Glutamatergic neuron (in vitro differentiated cells): ENCODE measurements at places on chromosomes 1 and 21. TPM values are rescaled to one million over a fixed set of nuclear protein-coding genes. Genes with fewer than 3 reads are reported as not detected.

- peak; percentile 39 for DNase-seq
Measured at GRCh38 chr1:245465666-245466065, 310.9 kb downstream of the KIF26B start.

DNA sequence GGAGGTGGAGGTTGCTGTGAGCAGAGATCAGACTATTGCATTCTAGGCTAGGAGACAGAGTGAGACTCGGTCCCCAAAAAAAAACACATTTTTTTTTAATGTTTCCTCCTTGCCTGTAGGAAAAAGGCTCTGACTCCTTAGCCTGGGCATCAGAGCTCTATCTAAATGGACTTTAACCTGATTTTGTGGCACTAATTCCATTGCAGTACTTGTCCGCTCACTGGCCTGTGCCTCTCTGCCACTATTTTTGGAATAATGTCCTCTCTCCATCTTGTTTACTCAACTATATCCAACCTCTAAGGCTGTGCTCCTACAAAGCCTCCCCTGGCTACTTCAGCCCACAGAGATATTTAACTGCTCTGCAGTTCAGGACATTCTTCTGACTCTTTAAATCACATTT lies 26.5 kb downstream of the METTL18 start:
- no peak for DNase-seq

DNA sequence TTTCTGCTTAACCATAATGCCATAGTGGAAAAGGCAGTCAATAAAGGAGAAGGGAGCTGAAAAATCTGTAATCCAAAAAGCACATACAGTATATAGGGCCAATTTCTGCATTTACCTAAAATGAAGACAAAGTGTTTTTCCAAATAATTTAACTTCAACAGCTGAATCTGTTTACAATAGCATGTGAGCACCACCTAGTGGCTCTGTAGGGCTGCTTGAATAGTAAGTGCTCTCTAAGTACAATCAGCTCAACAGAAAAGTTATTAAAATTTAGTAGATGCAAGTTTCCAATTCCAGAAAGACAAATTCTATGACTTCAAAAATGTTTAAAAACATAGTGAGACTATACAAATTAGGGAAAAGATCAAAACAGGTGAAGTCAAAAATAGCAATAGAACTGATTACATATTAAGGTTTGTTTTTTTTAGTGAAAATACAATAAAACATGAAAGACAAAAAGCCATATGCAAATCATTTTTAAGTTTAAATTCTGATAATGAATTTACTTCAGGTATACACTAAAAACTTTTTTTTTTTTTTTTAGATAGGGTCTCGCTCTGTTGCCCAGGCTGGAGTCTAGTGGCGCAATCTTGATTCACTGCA lies 220.0 kb downstream of the SETD4 start:
- peak; percentile 35 for DNase-seq

DNA sequence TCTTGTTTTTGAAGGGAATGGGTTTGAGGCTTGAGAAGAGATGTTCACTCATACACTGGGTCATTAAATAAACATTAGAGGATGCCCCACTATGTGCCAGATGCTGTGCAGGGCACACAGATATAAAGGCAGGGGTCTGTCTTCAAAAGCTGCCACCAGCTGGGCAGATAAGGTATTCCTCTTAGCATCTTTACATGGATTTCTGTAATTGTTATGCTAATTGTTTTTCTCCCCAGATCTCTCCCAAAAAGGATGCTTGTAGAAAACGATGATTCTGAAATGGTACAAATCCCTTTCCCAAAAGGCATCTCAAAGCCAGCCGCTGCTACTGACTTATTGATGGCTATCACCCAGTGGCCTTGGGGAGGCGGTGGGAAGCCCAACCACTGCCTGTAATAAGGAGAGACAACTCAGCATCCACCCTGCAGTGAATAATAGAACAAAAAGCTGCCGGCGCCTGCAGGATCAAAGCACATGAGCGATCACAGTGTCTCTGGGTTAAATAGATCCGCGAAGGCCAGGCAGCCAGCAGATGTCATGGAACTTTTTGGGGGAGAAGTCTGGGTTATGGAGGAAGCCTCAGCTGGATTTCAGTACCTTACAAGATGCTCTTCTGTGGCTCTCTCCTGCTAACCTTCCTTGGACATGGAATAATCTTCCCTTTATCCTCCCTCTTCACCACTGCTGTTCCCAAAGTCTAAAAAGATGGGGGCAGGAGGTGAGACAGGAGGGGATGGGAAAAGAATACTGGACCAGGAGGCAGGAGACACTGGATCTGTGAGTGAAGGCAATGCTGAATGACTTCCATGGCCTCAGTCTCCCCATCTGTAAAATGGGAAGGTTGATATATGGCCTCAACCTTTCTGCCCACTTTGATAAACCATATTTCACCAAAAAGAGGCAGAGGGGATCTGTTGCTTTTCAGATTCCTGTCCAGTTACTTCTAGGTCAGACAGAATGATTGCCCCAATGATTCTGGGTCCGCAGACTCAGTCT lies 54.8 kb upstream of the CD34 start:
- DNase-seq: no peak

DNA sequence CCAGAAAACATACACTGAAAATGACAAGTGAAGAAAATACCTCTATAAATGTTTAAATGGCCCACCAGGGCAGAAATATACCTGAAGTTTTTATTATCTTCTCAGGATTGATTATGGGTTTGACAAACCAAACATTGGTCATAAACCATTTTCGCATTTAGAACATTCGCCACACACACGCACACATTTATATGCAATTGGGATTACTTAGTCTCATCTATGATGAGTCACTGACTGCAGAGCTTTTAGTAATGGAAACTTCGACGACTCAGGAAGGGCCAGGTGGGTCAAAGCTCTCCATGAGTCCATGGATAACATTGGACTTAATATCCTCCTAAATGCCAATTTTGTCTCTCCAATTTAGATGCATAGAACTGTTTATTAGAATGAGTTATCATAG lies 16.9 kb downstream of the NRDC start:
- no peak for DNase-seq

DNA sequence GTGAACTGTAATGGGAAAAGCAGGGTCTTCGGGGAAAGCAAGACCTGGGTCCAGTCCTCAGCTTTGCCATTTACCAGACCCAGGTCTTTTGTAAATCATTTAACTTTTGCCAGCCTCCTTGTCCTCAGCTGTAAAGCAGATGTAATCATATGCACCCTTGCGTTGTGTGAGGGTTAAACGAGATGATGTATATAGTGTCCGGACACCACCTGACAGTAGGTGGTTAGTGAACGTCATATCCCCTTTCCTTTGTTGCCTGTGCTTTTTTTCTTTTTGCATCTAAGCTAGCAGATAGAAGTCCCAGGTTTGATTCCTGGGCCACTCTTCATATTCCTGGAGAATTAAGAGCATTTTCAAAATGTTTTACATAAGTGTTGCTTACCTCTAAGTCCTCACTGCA lies 28.5 kb downstream of the IL12RB2 start:
- DNase-seq: no peak

DNA sequence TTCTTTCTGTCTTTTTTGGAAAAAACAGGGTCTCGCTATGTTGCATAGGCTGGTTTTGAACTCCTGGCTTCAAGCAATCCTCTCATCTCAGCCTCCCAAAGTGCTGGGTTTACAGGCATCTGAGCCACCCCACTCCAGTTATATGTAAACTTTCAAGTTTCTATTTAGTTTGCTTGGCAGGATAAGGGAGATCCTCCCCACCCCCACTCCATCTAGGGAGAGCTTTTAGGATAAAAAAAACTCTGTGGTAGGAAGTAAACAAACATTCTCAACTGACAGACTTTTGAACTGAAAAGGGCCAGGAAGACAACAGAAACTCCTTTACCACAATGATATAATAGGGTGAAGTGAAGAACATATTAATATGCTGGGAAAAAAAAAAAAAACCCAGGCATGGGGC lies 41.0 kb upstream of the ZNF326 start:
- DNase-seq: no peak

- DNase-seq: no peak
Measured at GRCh38 chr1:216788671-216789070, 65.4 kb upstream of the ESRRG start.

The RHEX gene
- not detected for total RNA-seq

The CYYR1 gene
- 40.7 TPM for total RNA-seq

The PTPRF gene
- total RNA-seq: 171 TPM
